ENCODE measurements at places on chromosomes 6 and 20.

DNA sequence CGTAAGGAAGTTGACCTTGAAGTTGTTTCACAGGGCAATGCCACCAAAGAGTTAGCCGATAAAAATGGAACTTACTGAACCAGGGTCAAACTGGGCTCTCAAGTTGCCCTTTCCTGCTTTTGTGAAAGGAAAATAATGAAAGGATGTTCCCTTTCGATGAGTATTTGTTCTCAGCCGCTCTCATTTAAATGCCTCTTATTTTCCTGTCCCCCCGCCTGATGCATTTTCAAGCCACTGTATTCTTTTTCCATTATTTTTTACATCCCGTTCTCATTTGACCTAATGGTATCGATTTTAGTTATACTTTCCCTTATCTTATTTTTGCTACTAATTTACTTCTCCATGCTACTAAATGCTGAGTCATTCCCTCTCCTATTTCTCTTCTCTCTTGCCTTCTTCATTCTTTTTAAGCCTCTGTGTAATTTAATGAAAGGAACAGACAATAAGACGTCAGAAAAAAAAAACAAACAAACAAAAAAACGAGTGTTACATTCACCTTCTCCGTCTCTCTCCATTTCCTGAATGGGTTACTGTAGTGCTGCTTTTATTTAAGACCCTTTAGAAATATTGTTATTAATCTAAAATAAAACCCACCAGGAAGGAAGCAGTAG, 655 bp upstream of the NDUFAF4 start:
- no peak for DNase-seq

DNA sequence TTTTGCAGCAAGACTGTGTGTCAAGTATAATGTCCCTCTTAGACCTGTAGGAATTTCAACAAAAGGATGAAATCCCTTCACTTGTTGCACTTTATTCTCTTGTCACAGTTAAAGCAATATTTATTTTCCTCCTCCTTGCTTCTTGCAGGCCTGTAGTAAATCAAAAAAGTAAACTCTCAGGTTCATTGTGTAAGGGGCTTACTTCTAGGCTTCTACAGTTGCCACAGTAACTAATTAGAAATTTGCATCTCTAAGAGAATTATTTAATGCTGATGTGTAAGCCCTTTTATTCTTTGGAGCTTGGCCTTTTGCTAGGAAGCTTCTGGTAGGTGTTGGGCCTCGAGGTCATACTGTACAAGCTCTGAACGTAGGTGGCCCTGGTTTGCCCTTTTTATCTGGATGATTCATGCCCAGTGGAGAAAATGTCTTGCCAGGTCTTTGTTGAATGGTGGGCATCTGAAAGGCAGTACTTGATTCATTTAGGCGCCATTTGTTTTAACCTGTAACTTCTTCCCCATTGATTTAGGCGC, 47.4 kb upstream of the OLIG3 start:
- DNase-seq: no peak

DNA sequence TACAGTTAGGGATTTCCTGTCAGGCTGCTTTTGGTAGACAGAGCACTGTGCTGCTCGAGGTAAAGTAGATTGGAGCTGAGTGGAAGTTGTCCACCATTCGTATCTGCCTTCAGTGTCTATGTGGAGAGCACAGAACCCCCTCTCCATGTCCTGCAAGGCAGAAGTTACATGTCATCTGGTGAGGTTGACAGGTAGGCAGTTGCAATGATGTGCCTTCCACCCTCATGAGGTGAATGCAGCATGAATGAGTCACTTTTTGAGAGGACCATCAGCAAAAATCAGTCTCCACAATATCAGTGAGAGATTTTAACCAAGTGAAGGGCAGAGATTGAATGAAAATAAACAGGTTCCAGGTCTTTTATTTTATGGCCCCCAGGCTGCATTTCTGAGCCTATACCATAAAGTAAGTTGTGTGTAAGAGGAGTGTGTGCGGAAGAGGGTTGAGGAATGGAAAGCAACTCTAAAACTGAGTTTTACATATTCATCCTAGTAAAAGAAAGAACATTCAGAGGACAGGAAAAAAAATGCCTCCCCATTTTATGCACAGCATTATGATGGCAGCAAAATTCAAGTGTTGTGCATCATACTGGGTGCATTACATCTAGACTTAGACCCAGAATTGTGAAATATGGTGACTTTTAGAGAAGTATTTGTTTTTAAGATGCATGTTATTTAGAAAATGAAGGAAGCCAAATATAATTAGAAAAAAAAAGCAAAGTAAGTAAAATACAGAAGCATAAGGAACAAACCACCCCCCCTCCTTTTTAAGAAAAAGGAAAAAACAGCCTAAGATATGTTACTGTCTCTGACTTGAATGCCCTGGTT, 15.8 kb downstream of the TRAPPC3L start:
- DNase-seq: no peak

DNA sequence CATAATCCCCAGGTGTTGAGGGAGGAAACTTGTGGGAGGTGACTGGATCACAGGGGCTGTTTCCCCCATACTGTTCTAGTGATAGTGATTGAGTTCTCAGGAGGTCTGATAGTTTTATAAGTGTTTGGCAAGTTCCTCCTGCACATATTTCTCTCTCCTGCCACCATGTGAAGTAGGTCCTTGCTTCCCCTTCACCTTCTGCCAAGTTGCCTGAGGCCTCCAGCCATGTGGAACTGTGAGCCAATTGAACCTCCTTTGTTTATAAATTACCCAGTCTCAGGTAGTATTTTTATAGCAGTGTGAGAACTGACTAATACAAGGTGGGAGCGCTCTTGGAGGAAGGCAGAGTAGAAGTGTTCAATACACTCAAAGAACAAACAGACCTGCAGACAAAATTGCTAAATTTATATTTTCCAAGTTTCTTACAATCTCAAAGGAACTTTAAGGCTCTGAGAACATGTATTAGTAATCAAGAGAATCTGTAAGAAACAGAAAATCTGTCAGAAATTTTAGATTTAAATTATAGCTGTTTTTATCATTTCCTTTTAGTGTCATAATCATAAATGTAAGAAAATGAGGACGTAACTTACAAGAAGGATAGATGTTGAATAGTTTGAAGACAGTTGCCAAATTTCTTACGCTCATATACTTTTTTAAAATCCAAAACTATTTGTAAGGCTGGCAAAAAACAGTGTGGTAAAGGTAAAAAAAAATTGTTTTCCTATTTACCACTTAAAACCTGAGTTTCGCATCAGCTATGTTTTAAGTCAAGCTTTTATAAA, 77.7 kb downstream of the ASCC3 start:
- no peak for DNase-seq

DNA sequence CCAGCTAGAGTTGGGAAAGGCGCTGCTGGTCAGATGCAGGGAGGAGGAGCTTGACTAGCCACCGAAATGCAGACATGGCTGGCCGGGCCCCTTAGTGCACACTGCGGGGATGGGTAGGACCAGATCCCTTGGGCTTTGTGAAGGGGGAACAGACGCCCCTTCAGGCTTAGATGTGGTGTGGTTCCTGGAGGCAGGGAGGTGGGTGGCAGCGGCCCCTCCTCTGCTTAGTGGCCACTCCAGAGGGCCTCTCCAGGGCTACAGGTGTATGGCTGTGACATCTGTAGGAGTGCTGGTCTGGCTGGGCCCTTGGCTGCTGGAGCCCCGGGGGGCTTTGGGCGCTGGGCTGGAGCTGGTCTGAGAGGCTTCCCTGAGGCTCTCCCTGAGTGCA, 5.9 kb downstream of the CCND3 start:
- no peak for DNase-seq

GRCh38 chr6:81938014-81938856, 185.8 kb upstream of the TENT5A start:
- no peak for DNase-seq

DNA sequence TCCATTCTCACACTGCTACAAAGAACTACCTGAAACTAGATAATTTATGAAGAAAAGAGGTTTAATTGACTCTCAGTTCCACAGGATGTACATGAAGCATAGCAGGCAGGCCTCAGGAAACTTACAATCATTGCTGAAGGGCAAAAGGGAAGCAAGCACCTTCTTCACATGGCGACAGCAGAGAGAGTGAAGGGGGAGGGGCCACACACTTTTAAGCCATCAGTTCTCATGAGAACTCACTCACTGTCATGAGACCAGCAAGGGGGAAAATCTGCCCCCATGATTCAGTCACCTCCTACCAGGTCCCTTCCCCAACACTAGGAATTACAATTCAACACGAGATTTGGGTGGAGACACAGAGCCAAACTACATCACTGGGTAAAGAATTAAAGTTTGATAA, 12.5 kb upstream of the ENPP1 start:
- no peak for DNase-seq

DNA sequence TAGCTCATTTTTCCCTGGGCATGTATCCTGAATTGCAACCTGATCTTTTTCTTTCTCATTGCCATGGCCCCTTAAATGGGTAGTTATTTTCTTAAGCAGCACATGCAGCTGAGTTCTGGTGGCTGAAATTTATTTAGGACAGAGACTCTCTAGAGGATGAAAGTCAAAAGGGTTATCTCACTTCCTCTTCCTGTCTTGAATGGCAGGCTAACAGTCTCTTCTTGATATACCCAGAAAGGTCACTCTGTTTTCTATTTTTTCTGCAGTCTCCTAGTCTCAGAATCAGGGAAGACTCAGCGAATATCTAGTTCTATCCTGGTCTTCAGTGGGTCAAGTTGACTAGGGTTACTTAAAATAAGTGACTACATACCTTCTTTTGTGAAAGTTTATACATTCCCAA, 243.3 kb downstream of the EPHA7 start:
- no peak for DNase-seq

DNA sequence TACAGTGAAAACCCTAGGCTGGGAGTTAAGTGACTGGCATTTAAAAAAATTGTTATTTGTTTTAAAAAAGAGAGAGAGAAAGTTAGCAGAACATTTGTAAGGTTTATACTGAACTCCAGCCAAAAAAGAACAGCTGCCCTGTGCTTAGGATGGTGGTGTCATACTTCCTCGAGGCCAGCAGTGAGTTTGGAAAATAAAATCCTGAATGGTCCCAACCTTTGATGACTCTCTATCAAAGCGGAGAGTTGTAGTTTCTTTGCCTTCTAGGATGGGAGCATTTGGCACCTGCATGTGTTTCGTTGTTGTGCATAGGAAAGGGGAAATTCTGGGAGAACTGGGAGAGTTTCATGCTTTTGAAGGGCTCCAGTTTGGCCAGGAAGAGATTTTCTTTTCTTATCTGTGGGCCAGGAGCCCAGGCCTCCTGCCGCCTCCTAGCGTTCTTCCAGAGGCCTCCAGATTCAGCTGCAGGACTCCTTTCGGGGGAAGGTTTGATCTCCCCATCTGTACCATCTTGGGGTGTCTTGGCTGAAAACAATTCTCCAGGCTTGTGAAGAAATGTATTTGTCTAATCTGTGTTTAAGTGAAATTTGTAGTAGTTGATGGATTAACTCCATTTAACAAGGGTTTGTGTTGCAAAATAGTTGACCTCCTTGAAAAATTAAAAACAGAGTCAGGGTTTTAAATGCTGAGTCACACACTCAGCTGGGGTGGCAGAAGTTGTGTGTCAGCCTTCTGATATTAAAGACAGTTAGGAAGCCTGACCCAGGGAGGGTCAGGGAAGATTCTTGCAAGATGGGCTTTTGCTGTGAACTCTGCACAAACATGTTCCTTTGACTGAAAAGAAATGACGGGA, 63.4 kb downstream of the TXNDC5 start:
- DNase-seq: no peak

DNA sequence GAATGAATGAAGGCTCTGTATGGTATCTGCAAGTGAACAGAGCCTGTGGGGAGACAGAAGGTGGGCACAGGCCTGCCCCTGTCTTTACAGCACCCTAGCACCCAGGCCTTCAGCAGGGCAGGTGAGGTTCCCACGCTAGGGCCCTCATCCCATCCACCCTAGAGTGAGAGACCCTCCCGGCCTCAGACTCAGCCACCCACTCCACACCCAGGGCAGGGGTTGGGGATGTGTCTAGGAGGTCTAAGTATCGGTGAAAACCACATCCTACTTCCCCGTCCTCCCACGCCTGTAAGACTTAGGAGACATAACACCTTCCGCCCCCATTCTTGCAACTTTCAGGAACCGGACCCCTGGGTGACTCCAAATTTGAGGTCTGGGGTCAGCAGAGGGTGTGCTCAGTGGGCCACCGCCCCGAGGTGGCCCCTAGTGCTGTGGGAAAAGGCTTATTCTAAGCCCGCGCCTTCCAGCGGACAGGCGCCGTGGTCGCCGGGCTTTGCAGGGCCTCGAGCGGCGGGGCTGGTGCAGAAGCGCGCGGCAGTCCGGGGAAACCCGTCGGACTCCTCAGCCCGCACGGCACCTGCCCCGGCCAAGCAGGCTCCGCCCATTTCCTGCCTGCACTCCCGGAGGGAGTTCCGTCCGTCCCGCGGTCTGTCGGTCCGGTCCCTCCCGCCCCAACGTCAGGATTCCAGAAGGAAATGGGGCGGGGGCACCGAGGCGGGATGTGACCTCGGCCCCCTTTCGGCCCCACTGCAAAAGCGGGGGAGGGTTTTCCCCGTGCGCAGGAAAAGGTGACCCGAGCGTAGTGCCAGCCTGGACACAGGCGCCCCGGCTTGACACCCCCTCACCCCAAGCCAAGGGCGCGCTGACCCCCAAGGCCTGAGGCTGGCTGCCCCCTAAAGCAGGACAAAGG, 868 bp downstream of the SAMD10 start:
- DNase-seq: peak; percentile 58
